Left lobe of liver (tissue), 2 donors: ENCODE measurements at places on chromosomes 5 and 9. TPM values are rescaled to one million over a fixed set of nuclear protein-coding genes. Genes with fewer than 3 reads are reported as not detected.

The RABEPK gene
- 22.9 TPM for total RNA-seq

The EQTN gene
- total RNA-seq, result not detected

The SAXO1 gene
- total RNA-seq, result not detected

The SLC23A1 gene
- total RNA-seq, result 35.5 TPM

The ARHGEF37 gene
- 6.5 TPM for total RNA-seq

DNA sequence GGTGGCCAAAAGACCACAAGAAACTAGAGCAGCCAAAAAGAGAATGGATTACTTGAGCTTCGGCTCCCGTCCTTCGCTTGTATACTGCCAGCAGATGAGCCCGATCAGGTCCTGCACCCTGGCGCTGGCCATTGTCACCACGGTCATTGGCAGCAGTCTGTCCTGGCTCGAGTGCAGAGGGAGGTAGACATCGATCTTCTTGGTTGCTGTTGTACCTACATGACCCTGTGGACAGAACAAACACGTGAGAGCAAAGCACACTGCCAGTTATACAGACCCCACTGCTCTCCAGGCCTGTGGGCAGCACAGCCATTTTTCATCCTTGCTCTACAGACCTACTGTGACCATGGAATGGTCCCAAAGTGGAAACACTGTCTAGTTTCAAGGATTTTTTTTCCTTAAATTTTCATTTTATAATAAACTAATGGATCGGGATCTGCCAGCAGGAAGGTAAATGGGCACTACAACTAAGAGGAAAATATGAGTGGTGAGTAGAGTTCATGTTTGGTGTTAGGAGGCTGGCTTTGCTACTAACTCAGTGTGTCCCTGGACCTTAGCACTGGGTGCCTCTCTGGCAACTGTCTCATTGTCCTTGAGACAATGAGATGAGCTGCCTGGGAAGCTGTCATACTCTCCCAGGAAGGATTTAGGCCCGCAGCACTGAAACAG is 121.4 kb downstream of the MAPKAP1 start:
- peak; percentile 94 for DNase-seq

GRCh38 chr9:93304574-93305496 is 120.9 kb downstream of the WNK2 start:
- DNase-seq, result peak; percentile 51

- no peak for DNase-seq
Measured at GRCh38 chr9:37408933-37409710, 13.4 kb upstream of the GRHPR start.

DNA sequence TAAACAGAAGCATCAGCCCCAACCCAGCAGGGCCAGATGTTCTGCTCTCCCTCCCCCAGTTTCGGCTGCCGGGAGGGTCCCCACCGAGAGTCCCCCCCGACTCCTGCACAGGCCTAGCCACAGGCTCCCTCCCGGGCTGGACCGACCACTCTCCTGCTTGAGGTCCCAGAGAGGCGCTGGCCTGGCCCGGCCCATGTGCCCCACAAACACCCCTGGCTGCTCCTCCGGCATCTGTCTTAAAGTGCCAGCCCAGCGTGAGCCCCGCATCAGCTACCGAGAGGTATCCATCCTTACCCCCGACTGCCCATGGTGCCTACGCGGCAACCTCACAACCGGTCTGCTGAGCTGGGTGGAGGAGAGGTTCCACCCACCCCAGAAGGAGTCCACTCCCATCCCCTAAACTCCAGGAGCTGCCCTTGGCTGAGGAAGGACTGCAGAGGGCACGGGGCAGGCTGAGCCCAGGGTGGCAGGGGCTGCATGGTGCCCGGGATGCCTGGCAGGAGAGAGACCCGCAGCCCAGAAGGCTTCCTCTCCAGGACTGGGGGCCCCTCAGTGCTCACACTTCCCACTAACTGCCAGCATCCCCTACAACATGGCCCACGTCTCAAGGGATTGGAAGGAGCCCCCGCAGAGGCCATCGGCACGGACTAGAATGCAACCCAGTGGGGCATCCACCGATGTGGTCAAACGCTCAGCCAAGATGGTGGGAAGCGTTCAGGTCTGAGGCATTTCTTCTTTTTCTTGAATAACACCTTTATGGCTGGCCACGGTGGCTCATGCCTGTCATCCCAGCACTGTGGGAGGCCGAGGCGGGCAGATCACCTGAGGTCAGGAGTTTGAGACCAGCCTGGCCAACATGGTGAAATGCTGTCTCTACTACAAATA is 15.6 kb upstream of the EGFL7 start:
- DNase-seq, result no peak

DNA sequence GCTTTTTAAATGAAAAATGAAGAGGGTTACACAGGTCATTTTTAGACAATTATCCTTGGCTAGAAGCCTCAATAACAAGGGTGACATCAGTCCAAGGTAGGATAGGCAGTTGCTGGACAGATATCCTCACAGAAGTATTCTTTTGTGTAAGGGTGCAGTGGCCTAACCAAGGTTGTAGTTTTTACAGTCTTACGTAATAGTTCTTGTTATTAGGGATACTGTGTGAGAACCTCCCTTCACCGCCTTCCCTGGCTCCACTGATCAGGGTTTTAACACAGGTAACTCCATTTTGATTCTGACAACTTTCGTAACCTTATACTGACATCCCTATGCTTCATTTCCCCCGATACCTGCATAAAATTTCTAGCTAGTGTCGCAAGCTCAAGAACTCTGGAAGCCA is 8.7 kb upstream of the CAPSL start:
- no peak for DNase-seq

DNA sequence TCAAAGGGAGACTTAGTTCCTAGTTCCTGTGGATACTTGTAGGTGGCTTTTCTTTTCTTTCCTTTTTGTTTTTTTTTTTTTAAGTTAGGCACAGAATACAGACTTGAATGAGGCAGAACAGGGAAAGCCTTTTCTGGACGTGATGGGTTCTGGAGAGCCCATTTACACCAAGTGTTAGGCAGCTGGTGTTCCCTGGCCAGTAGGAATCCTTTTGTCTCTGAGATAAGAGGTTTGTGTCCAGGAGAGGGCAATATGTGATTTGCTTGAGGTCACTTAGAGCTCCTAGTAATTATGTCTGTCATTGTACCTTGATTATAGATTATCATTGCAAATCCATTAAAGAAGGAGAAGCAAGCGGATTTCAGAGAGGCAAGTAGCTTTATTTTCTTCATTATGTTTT is 9.1 kb downstream of the MEGF10 start:
- no peak for DNase-seq

DNA sequence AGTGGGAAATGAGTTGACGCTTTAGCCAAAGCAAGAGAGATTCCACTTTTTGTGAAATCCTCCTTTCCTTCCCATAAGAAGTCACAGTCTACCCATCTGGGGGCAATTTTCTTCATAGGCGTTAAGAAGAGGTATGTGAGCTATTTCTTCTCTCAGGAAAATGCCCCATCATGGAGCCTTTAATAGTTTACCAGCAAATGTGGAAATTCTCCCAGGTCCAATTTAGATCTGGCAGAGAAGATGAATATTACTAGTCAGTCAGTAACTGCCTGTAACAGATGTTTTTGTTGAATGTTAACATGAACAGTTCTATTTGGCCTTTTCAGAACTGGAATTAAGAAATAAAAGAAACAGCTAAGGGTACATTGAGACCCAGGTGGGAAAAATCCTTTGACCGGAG is 156.4 kb upstream of the RFX3 start:
- no peak for DNase-seq

DNA sequence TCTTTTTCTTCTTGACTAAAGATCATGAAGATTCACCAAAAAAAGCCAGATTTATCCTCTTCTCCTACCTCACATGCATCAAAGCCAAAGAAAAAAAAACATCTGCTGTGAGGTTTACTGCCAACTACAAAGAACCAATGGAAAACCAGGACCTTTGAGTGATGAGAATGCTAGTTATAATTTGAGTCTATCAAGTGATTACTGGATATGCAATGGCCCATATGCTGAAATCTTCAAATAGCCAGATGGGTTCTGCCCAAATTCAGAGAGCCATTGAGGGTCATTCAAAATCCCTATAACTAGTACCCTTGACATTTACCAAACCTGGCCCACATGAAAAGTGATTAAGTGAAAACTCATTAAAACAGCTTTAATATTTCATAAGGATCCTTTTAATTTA is 78.4 kb upstream of the ACO1 start:
- no peak for DNase-seq

GRCh38 chr9:135739271-135740220 is 37.6 kb downstream of the KCNT1 start:
- DNase-seq, result no peak

- DNase-seq, result no peak
Measured at GRCh38 chr9:91994422-91994821, 44.4 kb upstream of the ROR2 start.

DNA sequence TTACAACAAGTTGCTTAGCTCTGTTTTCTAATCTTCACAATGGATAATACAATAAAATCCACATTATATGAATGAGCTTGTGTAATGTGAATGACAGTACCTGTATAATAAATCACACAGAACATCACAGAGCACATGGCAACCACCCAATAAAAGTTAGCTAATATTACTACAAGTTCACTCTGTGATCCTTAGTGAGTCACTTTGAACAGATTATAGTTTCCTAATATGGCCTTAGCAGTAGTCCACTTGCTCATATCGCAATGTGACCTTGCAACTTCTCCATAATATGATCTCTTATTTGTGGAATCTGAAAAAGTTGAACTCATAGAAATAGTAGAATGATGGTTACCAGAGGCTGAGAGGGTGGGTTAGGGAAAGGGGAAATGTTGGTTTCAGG is 361.3 kb downstream of the PTPRD start:
- DNase-seq, result no peak

DNA sequence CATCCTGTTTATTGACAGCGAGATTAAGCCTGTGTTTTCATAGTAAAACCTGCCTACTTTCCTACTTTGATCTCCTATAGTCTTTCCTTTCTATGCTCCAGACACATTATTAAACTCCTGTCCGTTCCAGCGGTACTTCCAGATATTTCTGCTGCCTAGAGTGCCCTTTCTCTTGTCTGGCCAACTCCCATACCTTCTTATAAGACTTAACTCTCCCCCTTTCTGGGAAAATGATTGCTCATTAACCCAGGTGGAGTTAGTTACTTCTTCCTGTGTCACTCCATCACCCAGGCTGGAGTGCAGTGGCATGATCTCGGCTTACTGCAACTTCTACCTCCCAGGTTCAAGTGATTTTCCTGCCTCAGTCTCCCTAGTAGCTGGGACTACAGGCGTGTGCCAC is 33.1 kb downstream of the KDM4C start:
- no peak for DNase-seq

GRCh38 chr5:94240596-94240992 is 377.8 kb downstream of the KIAA0825 start:
- no peak for DNase-seq

GRCh38 chr5:44605926-44606325 is 202.8 kb upstream of the MRPS30 start:
- no peak for DNase-seq

- no peak for DNase-seq
Measured at GRCh38 chr9:69397384-69398214, 72.6 kb downstream of the ENTREP1 start.

- DNase-seq, result no peak
Measured at GRCh38 chr9:5536684-5537083, 26.4 kb downstream of the PDCD1LG2 start.

GRCh38 chr9:114035221-114035844 is 42.8 kb downstream of the AMBP start:
- peak; percentile 38 for DNase-seq

- no peak for DNase-seq
Measured at GRCh38 chr9:120175031-120175430, 404.9 kb downstream of the CDK5RAP2 start.

DNA sequence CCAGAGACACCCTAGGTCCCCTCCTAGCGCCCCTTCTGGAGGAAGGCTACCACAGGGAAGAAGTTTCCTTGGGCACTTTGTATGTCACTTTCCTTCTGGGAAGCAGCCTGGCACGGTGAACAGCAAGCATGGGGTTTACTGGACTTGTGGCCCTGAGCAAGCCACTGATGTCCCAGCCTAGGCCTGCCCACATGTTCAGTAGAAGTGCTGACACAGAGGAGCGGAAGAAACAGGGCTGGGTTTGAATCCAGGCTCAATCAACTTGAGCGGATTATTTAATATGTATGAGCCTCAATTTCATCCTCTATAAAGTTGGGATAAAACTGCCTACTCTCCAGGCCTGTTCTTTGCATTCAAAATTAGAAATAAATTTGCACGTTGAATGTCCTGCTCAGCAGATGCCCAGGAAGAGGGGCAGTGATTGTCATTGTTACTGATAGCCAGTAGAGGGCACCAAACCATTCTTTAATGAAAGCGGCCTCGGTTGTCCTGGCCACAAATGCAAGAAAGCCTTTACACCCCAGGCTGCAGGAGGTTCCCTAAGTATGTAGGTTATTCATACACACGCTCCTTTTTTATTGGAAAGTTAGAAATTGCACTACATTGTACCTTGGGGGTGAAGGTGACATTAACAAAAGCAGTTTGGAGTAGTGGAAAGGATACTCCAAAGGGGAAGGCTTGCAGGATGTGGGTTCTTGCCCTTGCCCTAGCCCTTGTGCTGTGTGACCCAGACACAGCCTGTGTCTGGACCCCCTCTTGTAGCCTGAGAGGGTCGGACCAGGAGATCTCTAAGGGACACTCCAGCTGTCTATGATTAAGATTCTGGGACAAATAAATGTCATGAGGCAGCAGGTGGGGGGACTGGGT is 13.4 kb upstream of the XPA start:
- DNase-seq, result no peak

DNA sequence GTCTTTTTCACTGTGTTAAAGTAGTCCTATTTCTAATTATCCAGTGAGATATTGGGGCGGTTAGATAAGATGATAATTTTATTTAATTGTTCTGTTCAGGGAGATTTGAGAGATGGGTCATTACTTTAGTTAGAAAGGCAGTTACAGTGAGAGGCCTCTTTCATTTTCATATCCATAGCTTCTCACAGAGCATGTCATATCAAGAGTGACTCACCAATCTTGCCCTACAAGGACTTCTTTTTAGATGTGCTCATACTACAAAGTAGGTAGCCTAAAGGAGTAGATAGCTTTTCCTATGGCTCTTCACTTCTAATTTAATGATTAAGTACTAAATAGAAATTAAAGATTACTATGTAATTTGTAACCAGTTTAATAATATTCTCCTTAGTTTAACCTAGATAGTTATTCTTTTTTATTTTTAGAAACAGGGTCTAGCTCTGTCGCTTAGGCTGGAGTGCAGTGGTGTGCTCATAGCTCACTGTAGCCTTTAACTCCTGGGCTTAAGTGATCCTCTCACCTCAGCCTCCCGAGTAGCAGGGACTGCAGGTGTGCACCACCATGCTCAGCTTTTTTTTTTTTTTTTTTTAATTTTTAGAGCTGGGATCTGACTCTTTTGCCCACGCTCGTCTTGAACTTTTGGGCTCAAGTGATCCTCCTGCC is 71.0 kb downstream of the FER start:
- DNase-seq, result no peak

DNA sequence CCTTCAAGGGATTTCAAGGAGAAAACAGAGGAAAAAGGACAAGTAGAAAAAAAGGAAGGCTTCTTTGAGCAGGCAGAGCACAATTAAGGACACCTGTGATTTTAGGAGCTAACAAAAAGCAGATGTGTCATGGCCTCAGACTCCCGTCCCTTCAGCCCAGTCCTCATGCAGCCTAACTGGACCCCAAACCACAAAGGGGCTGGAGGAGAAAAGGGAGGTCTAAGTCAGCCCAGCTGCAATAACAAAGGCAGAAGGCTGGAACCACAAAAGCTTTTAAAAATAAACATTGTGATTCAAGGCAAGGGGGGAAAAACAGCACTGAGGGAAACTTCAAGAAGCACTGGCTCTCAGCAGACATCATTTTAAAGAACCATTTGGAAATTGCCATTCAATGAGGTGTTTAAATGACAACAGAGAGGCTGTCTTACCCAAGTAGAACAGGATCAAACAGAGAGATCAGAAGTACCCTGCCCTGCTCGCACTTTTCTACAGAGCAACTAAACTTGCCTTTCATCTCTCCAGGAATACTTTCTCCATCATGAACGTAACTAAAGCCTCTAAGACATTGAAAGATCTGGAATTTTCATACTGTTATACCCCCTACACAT is 89.3 kb downstream of the SEMA5A start:
- no peak for DNase-seq
